Uterus (tissue), 4 donors: ENCODE measurements at places on chromosomes 13 and 19. TPM values are rescaled to one million over a fixed set of nuclear protein-coding genes. Genes with fewer than 3 reads are reported as not detected.

NKG7 gene
- not detected for total RNA-seq

DNA sequence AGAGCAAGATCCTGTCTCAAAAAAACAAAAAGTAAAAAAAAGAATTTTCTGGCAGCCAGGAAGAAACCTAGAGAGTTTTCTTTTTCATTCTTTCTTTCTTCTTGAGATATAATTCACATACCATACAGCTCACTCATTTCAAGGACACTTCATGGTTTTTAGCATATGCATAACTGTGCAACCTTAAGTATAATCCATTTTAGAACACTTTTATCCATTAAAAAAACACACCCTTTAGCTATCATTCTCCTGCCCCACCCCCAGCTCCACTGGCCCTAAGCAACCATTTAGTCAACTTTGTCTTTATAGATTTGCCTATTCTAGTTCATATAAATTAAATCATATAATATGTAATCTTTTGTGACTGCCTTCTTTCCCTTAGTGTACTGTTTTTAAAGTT, 8.1 kb upstream of the IPO5 start:
- DNase-seq, result no peak

- no peak for DNase-seq
Observed at GRCh38 chr13:45846681-45847080, 4.9 kb downstream of the SIAH3 start.

GRCh38 chr19:11181488-11181887, 15.9 kb downstream of the KANK2 start:
- no peak for DNase-seq

GRCh38 chr13:55728247-55728646, 1412.5 kb upstream of the PRR20A start:
- no peak for DNase-seq

LGALS4 gene
- not detected for total RNA-seq

DNA sequence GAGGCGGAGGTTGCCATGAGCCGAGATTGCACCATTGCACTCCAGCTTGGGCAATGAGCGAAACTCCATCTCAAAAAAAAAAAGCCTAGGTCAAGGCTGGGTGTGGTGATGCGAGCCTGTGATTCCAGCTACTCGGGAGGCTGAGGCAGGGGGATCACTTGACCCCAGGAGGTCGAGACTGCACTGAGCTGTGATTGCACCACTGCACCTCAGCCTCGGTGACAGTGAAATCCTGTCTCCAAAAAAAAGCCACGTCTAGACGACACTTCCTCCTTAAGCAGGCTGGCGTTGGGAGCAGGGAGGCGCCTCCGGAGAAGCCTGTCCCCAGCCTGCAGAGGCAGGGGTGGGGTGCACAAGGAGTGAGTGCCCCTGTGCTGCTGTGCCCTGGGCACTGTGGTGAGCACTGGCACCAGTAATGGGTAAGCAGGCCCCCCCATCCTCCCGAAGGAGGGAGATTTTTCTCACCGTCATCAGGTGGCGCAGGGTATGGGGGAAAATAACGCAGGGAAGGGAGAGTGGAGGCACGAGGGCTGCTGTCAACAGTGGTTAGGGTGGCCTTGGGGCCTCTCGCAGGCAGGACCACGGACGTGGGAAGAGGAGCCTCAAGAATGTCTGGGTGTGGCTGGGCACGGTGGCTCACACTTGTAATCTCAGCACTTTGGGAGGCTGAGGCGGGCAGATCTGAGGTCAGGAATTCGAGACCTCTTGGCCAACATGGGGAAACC, 706 bp downstream of the P2RY11 start:
- no peak for DNase-seq

- no peak for DNase-seq
Observed at GRCh38 chr13:113327391-113327765, 30.3 kb downstream of the LAMP1 start.

GRCh38 chr19:6705931-6706632, 14.4 kb downstream of the C3 start:
- DNase-seq, result no peak

GRCh38 chr13:68690567-68690966, 1417.1 kb upstream of the ATXN8OS start:
- no peak for DNase-seq

GRCh38 chr13:44810061-44810840, 179.0 kb downstream of the NUFIP1 start:
- peak; percentile 26 for DNase-seq

- DNase-seq, result no peak
Observed at GRCh38 chr13:51525567-51526167, 58.6 kb upstream of the WDFY2 start.

DNA sequence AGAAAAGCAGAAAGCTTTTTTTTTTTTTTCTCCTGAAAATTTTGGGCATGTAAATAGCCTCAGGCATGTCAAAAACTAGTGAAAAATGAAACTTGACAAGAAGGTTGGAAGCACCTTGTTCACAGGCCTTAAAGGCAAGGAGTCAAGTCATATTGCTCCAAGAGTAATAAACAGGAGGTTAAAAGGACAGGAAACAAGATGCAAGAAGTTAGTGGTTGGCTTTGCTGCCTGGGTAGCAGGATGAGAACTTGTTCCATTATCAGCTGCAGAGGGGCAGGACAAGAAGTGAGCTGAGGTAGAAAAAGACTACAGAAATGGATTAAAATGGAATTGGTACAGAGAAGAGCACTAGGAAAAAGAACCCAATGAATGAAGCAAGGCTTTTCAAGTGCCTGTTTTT, 242.6 kb downstream of the DCT start:
- DNase-seq, result no peak

DNA sequence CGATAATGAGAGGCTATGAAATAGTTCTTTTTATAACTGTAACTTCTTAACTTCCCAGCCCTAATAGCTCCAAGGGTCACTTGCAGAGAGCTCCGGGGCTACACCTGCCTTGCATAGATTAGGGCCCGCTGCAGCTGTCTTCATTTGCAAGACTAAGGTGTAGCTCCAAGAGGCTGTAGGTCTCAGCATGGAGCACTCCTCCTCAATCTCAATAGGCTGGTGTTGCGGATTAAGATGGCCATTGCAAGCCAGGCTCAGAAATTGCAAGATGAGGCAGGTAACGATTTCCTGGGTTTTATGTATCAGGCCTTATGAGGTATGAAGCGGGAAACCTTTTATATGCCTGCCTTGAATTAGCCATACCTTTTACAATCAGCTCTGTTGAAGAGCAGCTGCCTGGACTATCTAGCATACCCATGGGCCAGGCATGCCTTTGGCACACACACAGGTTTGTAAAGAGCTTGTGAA, 185.7 kb downstream of the TM9SF2 start:
- DNase-seq, result no peak

DNA sequence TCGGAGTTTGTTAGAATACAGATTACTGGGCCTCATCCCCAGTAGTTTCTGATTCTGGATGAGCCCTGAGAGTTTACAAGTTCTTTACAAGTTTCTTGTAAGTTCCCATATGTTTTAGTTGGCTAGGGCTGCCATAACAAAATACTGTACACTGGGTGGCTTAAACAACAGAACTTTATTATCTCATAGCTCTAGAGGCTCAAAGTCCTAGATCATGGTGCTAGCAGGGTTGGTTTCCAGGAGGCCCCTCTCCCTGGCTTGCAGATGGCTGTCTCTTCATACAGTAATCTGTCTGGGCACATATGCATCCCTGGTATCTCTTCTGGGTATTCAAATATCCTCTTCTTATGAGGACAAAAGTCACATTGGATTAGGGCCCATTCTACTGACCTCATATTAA, 167.2 kb downstream of the KLF5 start:
- DNase-seq, result no peak

- DNase-seq, result no peak
Observed at GRCh38 chr19:44608391-44608821, 5.0 kb upstream of the IGSF23 start.

- peak; percentile 70 for DNase-seq
Observed at GRCh38 chr19:16608290-16608739, 19.7 kb downstream of the MED26 start.

KLK2 gene
- not detected for total RNA-seq

KCNK6 gene
- 60.6 TPM for total RNA-seq

AKAP11 gene
- total RNA-seq, result 53.3 TPM

FCHO1 gene
- under 0.01 TPM for total RNA-seq

ZNF600 gene
- total RNA-seq, result 14.5 TPM

GRCh38 chr13:98875146-98875729, 102.6 kb downstream of the DOCK9 start:
- DNase-seq, result no peak

DNA sequence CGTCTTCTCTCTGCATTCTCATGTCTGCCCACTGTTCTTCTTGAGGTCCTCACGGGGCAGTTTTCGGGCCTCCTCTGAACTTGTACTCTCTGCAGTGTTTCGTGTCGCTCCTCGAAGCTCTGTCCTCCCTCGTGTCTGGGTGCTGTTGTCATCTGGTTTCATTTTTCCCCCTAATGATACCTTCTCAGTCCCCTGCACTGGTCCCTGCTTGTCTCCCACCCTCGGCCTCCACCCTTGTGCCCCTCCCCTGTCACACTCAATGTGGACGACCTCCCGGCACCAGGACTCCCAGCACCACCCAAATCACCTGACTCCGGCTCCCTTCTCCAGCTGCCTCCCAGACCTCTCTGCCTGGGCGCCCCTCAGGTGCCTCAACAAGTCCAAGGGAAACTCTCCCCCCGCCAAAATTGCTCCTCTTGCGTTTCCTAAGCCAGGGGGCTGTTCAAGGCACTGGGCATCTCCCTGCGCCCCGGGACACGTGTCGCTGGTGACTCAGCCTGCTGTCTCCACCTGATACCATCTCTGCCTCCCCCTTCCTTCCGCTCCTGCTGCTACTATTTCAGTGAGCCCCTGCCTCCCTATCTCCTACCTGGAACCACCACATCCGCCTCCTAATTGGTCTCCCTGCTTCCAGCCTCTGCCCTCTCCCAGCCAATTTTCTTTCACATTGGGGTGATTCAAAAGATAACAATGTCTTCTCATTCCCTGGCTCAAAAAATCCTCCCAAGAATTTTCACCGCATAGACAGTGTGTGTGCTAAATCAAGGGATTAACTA, 49.5 kb downstream of the RFX2 start:
- peak; percentile 59 for DNase-seq

- peak; percentile 37 for DNase-seq
Observed at GRCh38 chr19:42529248-42529764, 1.0 kb upstream of the CEACAM1 start.

DNA sequence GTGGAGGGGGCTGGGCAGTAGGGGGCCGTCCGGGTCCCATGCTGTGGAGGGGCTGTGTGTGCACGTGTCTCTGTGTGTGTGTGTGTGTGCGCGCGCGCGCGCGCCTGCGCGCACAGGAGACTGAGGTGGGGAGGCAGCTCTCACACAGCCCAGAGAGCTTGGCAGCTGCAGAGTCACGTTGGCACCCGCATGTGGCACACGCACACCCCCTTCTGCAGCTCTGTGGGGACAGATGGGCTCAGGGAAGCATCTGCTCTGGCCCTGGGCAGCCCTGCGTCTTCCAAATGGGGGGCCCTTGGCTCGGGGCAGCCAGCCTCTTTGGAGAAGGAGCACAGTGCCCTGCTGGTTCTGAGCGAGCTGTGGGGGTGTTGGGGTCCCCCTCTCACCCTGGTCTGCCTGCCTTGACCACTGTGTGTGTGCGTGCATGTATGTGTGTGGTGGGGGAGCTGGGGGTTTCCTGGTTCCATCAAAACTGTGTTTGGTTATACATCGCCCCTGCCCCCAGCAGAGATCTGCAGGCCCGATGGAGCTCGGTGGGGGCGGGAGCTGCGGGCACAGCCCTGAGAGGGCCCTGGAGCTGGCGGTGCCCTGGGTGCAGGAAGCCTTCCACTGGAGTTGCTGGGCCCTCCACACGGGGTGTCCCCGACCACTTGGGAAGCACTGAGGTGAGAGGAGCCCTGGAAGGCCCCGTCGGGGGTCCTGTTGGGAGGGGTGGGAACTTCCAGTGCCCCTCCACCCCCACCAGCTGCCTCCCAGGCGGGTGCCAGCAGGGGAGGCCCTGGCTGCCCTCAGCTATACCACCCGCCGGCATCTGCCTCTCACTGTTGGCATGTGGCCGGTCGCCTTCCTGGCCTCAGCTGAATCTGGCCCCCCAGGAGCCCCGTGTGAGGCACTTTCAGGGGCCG, 67.1 kb downstream of the KDM4B start:
- DNase-seq, result no peak

GRCh38 chr13:110065780-110066179, 241.2 kb downstream of the COL4A1 start:
- DNase-seq, result no peak

DNA sequence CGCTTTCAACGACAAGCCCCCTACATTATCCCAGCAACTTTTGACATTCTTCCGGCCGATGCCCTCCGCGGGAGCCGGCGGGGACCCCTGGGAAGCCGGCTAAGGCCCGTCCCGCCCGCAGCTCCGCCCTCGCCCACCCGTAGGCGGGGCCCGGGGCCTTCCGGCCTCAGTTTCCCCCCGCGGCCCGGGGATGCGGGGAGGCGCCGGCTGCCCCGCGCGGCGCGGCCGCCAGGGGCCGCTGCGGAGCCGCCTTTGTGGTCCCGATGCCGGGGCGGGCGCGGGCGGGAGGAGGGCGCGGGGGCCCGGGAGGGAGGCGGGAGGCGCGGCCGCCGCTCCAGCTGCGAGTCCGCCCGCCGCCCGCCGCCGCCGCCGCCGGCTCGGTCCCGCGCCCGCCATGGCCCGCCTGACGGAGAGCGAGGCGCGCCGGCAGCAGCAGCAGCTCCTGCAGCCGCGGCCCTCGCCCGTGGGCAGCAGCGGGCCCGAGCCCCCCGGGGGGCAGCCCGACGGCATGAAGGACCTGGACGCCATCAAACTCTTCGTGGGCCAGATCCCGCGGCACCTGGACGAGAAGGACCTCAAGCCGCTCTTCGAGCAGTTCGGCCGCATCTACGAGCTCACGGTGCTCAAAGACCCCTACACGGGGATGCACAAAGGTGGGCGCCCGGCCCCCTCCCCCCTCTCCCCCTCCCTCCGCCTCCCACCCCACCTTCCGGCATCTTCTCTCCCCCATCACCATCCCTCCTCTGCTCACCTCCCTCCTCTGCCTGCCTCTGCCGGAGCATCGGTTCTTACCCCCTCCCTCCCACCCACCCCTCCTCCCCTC, at the start of gene CELF5:
CELF5 (plus strand) TSS at position 316 of the 823 bp plus-strand sequence; CDS start at position 395, 79 bp downstream.
- DNase-seq, result peak; percentile 38

WDR62 gene
- 5.8 TPM for total RNA-seq

DNA sequence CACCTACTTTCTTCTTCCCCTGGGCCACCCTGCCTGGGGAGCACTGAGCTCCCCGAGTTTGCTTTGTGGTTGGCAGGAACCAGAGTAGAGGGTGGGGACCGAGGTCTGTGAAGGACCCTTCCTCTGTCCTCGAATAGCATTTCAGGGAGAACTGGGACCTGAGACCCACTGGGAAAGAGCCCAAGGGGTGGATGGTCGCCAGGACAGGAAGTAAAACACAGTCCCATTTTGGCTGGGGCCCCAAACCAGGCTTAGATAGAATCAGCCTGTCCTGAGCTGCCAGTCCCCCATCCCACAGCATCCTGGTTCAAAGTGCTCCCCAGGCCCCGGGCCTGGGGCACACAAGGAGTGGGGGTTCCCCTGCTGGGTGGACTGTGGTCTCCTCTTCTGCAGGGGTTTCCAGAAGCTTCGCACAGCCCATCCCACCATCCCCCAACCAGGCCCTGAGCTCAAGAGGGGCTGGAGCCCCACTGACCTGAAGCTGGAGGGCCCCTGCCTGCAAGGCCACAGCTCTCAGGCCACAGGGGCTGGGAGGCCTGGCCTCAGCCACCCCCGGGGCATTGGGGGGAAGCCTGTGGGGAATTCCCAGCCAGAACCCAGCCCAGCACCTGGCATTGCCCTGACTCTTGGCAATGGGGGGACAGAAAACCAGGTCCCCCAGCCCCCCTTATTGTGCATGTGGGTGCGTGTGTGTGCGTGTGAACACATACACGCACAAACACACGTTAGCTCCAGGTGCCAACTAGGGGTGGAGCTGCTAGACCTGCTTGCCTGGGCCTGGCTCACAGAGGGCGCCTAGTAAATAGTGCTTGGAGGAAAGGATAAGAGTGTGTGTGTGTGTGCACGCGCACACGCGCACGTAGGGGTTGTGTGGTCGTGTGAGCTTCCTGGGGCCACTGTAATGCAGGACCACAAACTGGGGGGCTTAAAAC, 995 bp upstream of the MKNK2 start:
- peak; percentile 74 for DNase-seq

TNFAIP8L1 gene
- 20.6 TPM for total RNA-seq
